ENCODE measurements at places on chromosomes 7 and 10.

- no peak for DNase-seq
These were observed 8.3 kb upstream of the ARHGAP21 start for GRCh38 chr10:24731942-24732341.

DNA sequence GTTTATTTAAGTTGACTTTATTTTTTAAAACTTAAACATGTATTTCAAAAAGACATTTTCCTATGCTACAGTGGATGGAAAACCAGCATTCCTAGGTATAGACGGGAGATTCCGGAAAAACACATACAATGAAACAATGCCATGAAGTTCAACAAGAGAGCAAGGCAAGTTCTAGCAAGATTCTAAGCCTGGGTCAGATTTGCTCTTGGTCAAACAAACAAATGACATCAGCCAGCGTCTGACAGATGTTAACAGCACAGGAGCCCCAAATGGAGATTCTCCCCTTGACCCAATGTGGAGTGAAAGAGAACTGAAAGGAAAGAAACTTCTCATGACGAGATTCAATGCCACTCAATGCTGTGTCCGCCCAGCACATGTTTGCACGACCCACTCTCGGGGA is 149.9 kb downstream of the NEURL1 start:
- DNase-seq: no peak

DNA sequence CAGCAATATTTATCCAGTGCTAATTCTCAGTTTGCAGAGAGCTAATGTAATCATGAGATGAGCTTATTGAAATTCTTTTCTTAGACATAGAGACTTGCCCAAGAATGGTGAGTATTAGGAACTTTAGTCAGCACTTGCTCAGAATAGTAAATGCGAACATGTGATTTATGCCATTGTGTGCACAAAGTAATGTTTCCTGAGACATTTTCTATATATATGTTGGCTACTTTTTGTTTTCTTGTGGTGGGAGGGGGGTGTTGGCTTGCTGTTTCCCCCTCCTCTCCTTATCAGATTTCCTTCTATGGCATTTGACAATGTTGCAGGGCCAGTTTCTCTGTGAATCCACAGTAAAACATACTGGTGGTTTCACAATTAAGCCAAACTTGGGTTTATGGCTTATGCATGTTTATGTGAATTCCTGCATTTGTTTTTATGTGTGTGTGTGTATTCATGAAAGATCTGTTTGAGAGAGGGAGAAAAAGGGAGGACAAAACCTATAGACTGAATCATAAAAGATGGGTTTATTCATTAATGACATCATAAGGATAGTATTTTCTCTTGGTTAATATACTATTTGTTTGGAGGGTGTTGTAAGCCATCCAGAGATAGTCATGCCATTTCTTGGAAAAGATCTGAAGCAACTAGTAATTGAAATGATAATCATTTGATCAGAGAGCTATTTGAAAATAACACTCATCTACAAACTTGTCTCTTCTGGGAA is 36.3 kb downstream of the ARID5B start:
- DNase-seq: no peak

- DNase-seq: no peak
These were observed 180.0 kb downstream of the GRID1 start for GRCh38 chr10:86186633-86187032.

DNA sequence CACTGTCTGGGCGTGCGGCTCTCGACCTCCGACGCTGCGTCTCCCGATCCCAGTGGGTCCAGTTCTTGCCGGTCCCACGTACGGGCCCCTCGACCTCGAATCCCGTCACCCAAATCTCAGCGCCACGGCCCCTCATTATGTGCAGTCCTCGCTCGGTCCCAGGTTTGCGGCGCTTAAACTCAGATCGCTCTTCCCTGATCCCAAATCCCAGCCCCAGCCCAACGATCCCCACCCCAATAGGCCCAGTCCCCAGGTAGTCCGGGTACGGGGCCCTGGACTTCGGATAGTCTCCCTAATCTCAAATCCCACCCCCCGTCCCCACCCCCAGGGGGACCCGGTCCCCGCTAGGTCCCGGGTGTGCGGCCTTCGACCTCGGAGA is 666 bp downstream of the HNRNPF start:
- DNase-seq: no peak

- DNase-seq: no peak
These were observed 172.9 kb upstream of the SEMA3E start for GRCh38 chr7:83821866-83822265.

GRCh38 chr7:66182920-66183319 is 22.2 kb upstream of the TPST1 start:
- DNase-seq: no peak

DNA sequence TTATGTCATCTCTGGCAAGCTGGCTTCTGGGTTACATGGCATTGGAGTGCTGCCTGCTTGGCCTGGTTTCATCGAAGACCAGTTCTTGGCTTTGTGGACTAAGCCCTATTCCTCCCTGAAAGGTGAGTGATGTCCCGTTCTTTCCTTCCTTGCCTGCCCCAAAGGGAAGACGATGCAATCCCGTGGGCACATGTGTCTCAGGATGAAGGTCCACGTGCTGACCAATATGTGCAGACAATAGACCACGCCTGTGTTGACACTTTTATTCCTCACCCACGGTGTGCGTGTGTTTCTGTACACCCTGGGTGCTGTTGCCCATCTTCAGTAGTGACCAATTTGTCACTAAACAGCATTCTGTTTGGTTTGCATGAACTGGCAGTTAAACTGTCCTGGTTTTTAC is 28.6 kb upstream of the SHH start:
- no peak for DNase-seq

GRCh38 chr10:132197271-132198067 is 10.7 kb downstream of the DPYSL4 start:
- DNase-seq: no peak

DNA sequence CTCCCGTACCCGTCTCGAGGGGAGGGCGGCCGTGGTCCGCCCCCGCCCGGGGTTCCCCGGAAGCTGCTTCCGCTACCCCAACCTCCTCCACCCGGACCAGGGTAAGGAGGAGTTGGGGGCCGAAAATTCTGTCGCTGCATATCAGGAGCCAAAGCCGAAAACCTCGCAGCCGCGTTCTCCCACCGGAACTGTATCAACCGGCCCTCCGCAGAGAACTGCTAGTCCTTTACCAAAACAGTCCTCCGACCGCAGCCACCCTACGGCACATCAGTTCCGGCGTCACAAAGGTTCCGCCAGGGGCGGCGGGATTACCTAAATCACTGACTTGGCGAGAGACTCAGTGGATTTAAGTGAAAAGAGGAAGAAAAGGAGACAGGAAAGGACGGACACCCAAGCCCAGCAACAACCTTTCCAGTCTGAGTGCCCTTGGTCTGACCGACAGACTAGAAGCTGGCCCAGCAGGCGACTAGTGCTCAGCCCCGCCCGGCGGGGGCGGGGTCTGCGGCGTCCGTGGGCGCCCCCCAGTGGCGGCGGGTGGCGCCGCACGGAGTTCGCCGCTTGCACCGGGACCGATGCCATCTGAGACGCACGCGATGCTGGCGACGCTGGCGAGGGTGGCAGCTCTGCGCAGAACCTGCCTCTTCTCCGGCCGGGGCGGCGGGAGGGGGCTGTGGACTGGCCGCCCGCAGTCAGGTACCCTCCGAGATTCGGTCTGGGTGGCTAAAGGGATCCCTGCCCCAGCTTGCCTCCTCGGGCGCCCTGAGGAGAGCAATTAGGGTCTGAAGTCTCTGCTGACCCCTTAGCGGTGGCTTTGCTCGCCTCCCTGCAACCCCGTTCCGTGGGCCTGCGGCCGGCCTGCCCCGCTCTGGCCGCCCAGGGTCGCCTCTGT is at the start of the genes MPLKIP and SUGCT:
Gene MPLKIP (minus strand): TSS at position 195 of the 889 bp plus-strand sequence. CDS start 55 bp downstream, at position 140.
Gene SUGCT (plus strand): TSS at position 578 of the 889 bp plus-strand sequence.
- peak; percentile 81 for DNase-seq
